Skin of body (tissue), 3 donors: ENCODE measurements at places on chromosomes 5 and 9. TPM values are rescaled to one million over a fixed set of nuclear protein-coding genes. Genes with fewer than 3 reads are reported as not detected.

- DNase-seq = no peak
These were observed 10.7 kb downstream of the DIRAS2 start for GRCh38 chr9:90631964-90632363.

GRCh38 chr5:111942201-111942600 lies 185.2 kb upstream of the NREP start:
- no peak for DNase-seq

DNA sequence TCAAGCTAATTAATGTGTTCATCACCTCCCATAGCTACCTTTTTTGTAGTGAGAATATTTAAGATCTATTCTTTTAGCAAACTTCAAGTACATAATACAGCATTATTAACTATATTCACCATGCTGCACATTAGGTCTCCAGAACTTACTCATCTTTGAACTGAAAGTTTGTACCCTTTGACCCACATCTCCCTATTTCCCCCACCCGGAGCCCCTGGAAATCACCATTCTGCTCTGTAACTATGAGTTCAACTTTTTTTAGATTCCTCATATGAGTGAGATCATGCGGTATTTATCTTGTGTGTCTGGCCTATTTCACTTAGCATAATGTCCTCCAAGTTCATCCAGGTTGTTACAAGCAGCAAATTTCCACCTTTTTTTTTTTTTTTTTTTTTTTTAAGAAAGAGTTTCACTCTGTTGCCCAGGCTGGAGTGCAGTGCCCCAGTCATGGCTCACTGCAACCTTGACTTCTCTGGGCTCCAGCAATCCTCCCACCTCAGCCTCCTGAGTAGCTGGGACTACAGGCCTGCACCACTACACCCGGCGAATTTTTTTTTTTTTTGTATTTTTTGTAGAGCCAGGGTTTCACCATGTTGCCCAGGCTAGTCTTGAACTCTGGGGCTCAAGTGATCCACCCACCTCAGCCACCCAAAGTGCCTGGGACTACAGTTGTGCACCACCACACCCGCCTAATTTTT lies 100.4 kb upstream of the SAP30L start:
- DNase-seq = no peak

DNA sequence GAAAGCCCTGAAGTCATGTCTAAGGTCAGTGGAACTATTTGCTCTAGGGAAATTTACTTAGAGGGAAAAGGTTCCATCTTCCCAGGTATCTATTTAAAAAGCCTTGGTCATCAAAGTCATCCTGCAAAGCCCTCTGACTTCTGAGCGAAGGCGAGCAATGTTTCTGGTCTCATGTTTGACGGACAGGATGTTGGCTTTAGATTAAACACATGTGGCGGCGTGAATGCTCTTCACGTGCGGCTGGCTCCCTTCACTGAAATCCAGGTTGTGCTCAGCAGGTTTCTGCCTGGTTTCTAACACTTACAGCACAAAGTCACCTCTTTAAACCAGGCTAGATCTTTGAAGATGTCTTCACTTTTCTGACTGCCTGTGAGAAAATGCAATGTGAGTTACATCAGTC lies 5.7 kb upstream of the ZBTB34 start:
- no peak for DNase-seq

DNA sequence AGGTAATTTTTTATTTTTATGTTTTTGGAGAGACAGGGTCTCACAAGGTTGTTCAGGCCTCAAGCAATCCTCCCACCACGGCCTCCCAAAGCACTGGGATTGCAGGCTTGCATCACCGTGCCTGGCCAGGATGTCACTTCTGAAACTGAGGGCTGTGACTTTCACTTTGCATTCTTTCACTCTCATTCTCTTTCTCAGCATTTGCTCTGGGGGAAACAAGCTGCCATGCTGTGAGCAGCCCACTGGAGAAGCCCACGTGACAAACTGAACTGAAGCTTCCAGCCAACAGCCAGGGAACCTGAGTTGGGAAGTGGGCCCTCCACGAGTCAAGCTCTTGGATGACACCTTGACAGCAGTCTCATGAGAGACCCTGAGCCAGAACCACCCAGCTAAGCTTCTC lies 109.4 kb downstream of the C5orf15 start:
- DNase-seq = no peak

DNA sequence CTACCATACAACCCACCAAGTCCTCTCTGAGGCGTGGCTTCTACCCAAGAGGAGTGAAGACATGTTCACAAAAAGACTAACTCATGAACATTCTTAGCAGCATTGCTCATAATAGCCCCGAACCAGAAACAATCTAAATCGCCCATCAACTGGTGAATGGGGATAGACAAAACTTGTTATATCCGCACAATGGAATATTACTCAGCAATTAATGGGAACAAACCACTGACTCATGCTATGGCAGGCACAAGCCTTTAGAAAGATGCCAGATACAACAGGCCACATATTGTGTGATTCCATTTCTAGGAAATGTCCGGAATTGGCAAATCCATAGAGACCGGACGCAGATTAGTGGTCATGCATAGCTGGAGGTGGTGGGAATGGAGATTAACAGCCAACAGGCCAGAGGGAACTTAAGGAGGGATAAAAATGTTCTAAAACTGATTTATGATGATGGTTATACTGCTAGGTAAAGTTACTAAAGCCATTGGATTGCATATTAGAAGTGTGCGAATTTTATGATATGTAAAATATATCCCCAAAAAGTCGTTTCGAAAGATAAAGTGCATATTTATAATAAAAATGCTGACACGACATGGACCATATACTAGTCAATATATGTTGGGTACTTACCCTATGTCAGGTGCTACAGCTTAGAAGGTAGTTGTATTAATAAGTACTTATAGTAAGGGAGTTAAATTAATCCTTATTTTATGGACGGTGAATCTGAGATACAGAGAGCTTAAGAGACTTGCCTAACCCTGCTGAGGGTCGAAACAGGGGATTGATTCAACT lies 55.4 kb downstream of the LHX2 start:
- no peak for DNase-seq

DNA sequence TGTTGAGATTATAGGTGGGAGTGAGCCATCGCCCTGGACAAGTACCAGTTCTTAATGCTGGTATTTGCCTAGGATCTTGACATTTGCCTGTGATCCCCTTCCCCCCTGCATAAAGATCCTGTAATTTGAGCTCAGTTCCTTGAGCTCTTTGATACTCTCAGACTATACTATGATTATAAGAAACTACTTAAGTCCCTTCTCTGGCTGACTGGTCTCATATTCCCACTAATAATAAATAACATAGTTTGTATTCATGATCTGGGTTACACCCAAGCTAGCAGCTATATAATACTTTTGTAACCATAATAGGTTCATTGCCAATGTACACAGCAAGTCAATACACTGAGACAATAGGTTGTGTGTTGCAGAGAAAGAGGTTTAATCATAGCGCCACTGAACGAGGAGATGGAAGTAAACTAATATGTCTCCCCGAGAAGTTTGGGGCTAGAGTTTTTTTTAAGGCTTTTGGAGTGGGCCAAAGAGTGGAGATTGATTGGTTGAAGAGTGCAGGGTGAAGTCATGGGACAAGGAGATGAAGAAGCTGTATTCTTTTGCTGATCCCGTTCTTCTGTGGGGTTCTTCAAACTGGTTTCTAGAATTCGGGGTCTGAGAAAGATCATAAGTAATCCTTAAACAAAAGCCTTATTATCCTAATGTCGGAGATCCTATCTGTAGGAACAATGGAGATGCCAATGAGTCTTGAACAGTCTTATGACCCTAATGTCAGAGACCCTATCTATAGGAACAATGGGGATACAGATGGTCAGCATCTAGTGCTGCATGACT lies 20.7 kb upstream of the SHOC1 start:
- no peak for DNase-seq

DNA sequence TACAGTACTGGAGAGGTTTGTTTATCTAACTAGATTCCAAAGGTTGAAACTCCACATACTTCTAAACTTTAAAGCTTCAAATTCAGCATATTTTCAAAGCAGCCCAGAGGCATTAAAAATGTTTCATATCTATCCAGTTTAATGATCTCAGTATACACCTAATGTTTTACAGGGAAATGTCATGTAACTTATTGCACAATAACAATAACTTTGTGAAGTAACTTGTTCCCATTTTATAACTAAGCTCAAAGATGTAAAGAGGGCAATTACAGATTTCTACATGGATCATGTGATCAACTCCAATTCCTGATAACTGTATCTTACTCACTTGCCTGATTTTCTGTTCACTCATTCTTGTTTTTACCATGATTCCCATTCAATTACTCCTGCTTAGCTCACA lies 610.0 kb downstream of the TAF11L14 start:
- DNase-seq = no peak

SPINK7 gene
- 0.59 TPM for total RNA-seq

AK8 gene
- 1.1 TPM for total RNA-seq

CATSPER3 gene
- not detected for total RNA-seq

TRPM3 gene
- total RNA-seq = 2.3 TPM

S1PR3 gene
- 7.9 TPM for total RNA-seq

TPM2 gene
- 517 TPM for total RNA-seq

DAPK1 gene
- 29.0 TPM for total RNA-seq
